ENCODE measurements at places on chromosomes 4 and X. TPM values are rescaled to one million over a fixed set of nuclear protein-coding genes. Genes with fewer than 3 reads are reported as not detected.

DNA sequence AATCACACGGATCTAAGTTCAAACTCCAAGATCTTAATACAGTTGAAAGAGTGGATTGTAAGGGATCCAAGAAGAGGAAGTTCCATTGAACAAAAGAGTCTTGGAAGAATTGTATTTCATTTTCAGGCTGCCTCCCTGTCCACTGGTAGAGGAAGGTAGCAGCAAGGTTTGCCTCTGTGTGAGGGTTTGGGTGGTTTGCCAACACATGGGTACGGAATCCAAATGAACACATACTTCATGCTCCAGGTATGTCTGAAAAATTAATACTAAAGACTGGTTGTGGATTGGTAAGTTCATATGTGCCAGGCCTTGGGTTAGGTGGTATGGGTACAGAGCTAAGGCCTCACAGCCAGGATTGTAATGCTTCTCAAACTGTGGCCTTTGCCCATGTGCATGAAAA lies 523.6 kb upstream of the BOD1L1 start:
- no peak for DNase-seq

DNA sequence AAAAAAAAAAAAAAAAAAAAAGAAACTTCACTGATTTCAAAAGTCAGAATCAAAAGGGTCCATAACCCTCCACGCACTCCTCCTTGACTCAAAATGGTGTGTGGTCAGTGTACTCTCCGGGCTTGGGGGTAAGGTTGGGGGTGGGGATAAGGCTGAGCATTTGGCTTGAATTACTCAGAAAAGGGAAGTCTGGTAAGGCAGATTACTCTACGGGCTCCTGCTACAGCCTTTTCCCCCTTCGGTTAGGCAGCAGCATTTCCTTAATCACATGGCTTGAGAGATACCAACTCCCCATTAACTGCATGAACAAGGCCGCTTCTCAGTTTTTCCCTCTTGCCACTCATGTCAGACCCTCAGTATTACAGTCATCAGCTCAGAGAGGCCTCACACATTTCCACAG lies 135.4 kb upstream of the DUSP21 start:
- DNase-seq: no peak

GRCh38 chr4:111635646-111636045 lies 509.6 kb upstream of the FAM241A start:
- DNase-seq: no peak

- no peak for DNase-seq
These were observed 78.1 kb upstream of the HPGD start for GRCh38 chr4:174600391-174600790.

- DNase-seq: no peak
These were observed 31.1 kb upstream of the MID1IP1 start for GRCh38 chrX:38770152-38770551.

GRCh38 chrX:39310891-39311290 lies 509.6 kb downstream of the MID1IP1 start:
- DNase-seq: no peak

- no peak for DNase-seq
These were observed 66.6 kb upstream of the SORBS2 start for GRCh38 chr4:185878633-185879032.

GRCh38 chr4:26083987-26084386 lies 170.0 kb downstream of the SMIM20 start:
- DNase-seq: no peak

The CFI gene
- total RNA-seq: 45.9 TPM

- no peak for DNase-seq
These were observed 156.1 kb downstream of the ENPP6 start for GRCh38 chr4:184061582-184061981.

DNA sequence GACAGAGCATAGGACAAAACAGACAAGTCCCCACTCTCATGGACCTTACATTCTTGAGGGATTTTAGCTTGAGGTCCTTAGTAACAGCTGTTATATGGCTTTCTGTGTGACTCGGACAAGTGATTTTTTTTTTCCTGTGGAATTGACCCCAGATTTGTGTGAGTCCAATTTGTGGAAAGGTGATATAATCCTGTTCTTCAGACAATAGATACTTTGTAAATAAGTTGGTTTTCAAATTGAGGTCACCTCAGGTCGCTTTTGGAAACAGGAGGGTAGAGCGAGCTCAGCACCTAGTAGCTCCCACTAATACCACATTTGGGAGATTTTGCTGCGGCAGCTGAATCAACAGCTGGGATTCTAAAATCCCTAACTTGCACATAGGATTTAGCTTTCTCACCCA lies 1008.8 kb downstream of the ADGRL3 start:
- DNase-seq: no peak

DNA sequence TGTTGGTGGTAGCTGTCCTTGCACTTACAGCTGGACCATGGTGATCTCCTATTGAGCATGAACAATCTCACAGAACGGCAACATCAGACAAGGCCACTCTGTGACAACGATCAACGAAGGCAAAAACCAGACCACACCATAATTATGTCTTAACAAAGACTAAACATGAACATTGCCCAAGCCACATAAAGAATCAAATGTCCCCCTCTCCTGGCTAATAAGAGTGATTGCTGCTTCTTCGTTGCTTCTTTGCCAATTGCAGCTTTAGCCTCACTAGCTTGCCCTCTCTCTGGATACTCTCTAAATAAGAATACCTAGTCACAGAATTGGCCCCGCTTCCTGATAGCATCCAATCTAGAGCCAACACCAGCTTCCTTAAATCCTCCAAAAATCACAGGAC lies 41.5 kb upstream of the PGRMC1 start:
- no peak for DNase-seq

- no peak for DNase-seq
These were observed 226.9 kb downstream of the FBXW7 start for GRCh38 chr4:152308951-152309350.

The KLHL4 gene
- 13.9 TPM for total RNA-seq

The ADH1A gene
- not detected for total RNA-seq

DNA sequence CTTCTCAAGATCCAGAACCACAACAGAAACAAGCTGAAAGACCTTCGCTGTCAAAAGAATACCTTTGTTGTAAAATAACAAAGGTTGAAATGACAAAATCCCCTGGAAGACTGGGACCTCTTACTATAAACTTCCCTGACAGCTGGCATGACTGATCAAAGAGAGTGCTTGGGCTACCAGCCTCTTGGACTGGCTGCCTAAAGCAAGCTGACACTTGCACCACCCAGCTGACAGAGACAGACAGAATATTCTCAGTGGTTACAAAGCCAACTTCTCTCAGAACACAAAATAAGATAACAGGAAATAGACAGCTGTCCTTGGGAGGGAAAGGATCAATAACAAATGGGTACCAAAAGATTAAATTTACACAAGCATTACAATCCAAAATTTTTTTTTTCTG lies 241.7 kb upstream of the SPOCK3 start:
- DNase-seq: no peak

The SYP gene
- total RNA-seq: not detected

The OPRPN gene
- not detected for total RNA-seq

The TAF7L gene
- 1.7 TPM for total RNA-seq

DNA sequence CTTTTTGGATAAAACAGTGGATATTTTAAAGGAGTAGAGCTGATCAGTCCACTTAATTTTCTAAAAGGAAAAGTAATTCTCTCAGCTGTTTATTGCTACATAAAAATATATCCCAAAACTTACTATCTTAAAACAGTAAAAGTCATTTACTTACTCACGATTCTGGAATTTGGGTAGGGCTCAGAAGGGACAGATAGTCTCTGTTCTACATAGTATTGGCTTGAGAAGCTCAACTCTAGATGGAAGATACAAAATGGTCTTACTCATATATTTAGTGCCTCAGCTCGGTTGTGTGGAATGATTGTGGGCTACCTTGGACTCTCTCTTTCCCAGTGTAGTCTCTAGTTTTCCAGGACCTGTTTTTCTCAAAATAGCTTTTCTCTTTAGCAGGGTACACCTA lies 691.5 kb upstream of the POU3F4 start:
- no peak for DNase-seq

DNA sequence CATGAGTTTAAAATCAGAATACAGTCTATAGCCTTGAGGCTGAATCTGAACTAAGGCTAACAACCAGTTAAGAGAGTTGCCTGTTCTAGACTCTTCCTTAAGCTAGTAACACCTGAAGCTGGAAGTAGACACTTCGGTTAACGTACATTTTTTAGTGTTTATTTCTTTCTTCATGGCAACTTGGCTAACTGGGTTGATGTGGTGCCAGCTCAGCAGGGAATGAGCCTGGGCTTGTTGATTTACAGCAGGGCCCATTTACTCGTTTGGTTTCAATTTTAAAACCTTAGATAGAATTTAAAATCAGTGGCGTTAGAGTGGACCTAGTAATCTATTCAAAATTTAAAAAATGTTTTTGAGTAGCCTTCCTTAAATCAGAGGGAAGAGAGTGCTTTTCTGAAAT lies 137.6 kb upstream of the ESX1 start:
- no peak for DNase-seq

DNA sequence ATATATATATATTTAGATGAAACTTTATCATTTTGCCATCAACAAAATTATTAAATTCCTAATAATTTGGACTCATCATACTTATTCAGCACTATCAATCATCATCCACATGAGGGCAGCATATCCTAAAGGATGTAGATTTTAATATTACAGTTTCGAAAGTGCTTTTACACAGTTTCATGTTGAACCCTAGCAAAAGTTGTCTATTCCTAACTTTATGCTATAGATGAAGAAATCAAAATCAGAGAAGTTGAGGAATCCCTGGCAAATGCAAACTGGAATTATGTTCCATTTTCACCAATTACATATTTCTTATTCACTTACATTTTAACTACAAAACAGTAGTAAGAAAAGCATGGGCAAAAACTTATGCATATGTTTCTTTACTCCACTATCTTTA lies 36.6 kb upstream of the UGT2A1 start:
- DNase-seq: peak; percentile 57

DNA sequence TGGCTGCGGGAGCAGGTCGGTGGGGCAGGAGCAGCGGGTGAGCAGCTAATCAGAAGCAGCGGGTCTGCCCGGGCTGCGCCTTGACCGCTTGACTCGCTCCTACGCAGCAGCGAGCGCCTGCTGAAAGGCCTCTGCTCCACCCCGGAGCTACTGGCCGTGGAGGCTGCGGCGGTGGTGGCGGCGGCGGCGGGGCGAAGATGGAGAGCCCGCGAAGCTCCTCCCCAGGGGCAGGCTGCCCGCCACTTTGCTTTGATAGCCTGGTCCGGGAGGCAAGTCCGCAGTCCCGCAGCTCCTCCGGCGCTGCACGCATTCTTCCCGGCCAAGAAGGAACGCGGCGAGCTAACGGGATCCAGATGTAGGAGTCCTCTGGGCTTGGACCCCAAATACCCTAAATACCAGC lies 36.7 kb downstream of the PJA1 start:
- no peak for DNase-seq

DNA sequence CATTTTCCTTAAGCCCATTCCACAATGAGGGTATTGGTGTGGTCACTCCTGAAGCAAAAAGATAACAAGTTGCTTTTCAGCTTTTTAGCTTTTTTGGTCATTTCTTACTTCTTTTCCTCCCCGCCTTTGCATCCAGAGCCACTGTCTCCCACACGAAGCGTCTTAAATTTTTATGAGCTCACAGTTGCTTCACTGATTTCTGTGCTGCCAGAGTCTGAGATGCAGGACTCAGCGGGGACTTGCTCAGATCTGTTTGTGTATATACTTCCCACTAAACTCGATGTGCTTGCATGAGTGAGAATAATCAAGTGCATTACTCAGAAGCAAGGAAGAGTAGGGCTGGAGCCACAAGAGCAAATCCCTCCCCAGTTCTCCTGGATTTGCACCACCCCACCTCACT lies 80.2 kb upstream of the FHL1 start:
- DNase-seq: no peak

- no peak for DNase-seq
These were observed 45.9 kb downstream of the USP11 start for GRCh38 chrX:47278691-47279090.

DNA sequence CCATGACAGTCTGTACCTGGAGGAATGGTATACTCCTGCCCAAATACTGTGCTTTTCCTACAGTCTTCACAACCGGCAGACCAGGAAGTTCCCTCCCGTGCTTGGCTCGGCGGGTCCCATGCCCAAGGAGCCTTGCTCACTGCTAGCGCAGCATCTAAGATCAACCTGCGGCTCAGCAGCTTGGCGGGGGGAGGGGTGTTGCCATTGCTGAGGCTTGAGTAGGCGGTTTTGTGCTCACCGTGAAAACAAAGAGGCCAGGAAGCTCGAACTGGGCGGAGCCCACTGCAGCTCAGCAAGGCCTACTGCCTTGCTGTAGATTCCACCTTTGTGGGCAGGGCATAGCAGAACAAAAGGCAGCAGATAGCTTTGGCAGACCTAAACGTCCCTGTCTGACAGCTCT lies 152.7 kb downstream of the TEX11 start:
- no peak for DNase-seq

DNA sequence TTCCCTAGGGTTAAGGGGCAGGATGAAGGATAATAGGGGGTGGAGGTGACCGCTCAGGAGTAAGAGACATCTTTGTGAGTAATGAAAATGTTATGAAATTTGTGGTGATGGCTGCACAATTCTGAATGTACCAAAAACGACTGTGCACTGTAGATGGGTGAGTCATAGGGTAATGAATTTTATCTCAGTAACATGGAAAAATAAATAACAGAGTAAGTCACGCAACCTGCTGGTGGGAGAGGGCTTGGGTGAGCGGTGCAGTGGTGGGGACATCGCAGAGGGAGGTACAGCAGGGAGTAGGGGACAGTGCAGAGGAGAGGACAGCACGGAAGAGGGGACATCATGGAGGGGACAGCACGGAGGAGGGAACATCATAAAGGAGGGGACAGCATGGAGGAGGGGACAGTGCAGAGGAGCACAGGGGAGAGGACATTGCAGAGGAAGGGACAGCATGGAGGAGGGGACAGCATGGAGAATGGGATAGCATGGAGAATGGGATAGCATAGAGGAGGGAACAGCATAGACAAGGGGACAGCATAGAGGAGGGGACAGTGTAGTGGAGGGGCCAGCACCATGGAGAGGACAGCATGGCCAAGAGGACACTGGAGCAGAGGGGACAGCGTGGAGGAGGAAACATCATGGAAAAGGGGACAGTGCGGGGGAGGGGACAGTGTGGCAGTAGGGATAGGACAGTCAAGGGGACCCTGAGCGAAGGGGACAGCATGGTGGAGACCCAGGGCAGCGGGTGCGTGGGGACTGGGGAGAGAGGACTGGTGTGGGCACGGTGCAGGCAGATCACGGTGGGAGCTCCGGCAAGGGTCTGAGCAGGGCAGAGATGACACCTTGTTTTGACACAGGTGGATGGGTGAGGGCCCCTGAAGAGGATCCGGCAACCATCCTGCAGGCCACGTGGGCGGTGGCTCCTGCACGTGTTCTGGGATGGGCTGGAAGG lies 68.5 kb upstream of the MXD4 start:
- DNase-seq: peak; percentile 1

- DNase-seq: no peak
These were observed 62.6 kb downstream of the KIF4A start for GRCh38 chrX:70352496-70352895.

GRCh38 chrX:9873952-9874351 lies 87.7 kb downstream of the SHROOM2 start:
- DNase-seq: no peak

The COL25A1 gene
- total RNA-seq: 1.7 TPM

- no peak for DNase-seq
These were observed 41.9 kb downstream of the AMOT start for GRCh38 chrX:112798736-112799135.

The HELT gene
- total RNA-seq: not detected

The STATH gene
- total RNA-seq: not detected

Data from glomerular endothelial cell (primary cell).